ENCODE measurements at places on chromosomes 4 and X.
A peak's percentile ranks its signal among the peaks of the same experiment; 100 is the strongest.

DNA sequence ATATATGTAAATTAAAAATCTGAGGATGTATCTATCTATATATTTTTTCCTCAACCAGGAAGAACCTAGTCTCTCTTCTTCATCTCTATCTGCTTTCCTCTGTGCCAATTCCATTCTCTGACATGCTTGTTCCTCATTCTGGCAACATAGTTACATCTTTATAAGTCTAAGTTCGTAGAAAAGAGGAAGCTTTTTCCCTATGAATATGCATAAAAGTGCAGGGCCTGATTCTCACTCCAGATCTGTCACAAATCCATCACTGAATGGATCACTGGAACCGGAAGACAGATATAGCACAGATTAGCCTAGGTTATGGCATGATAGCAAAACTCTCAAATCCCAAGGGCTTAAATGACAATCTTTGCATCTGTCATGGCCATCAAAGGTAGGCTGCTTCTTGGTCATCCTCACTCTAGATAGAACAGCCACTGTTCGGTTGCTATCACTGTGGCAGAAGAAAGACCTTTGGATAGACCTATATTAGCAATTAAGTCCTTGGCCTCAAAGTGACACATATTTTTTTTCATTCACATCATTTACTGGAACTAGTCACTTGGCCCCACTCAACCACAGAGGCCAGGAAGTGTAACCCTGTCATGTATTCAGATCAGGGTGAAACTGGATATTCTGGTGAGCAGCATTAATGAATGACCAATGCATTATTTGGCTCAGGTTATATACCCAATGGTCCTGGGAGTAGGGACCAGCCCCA is 22.2 kb downstream of the DTHD1 start:
- DNase-seq: no peak

DNA sequence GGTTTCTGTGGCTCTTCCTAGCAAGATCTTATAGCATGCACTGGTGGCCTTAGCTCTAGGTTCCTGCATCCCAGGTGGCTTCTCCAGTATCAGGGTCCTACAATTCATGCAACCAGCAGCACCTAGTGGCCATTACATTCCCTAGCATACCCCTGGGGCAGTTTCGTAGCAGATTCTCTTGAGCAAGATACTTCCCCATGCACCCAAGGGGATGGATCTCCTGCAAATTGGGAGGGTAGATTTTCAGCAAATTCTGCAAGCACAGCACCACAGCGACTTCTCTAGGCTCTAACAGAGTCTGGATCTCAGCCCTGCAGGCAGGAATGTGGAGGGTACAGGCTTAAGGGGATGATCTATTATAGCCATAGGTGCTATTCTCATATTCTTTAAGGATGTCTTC is 13.1 kb upstream of the SLC9B1 start:
- DNase-seq: no peak

GRCh38 chrX:34658326-34658725 is 1.2 kb upstream of the TMEM47 start:
- no peak for DNase-seq

DNA sequence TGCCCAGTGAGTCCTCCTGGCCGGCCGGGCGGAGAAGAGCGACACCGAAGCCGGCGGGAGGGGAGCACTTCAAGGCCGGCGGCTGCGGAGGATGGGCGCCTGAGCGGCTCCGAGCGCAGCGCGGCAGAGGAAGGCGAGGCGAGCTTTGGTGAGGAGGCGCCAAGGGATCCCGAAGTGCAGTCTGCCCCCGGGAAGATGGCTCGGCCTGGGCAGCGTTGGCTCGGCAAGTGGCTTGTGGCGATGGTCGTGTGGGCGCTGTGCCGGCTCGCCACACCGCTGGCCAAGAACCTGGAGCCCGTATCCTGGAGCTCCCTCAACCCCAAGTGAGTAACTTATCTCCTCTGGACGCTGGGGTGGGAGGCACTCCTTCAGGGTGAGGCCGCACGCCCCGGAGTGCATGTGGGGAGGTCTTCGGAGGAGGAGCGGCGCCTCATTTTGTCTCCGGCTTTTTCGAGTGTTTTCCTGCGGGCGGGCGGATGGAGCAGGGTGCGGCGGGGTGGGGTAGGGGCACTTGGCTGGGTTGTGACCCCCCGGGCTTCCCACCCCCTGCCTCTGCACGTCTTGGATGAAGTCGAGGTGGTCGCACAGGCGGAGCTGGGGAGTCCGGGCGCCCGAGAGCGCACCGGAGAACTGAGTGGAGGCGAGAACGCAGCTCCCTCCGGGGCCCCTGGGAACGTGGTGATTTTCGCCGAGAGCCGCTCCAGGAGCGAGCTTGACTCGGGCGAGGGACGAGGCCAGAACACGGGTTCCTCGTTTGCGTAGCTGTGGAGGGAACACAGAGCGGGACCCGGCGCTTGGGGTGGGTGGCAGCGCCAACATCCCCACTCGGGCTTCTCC is 979 bp downstream of the EFNB1 start:
- DNase-seq: peak; percentile 12

GRCh38 chr4:171130256-171130801 is 682.9 kb upstream of the GALNTL6 start:
- no peak for DNase-seq

GRCh38 chr4:105651884-105652283 is 56.6 kb downstream of the INTS12 start:
- DNase-seq: no peak

DNA sequence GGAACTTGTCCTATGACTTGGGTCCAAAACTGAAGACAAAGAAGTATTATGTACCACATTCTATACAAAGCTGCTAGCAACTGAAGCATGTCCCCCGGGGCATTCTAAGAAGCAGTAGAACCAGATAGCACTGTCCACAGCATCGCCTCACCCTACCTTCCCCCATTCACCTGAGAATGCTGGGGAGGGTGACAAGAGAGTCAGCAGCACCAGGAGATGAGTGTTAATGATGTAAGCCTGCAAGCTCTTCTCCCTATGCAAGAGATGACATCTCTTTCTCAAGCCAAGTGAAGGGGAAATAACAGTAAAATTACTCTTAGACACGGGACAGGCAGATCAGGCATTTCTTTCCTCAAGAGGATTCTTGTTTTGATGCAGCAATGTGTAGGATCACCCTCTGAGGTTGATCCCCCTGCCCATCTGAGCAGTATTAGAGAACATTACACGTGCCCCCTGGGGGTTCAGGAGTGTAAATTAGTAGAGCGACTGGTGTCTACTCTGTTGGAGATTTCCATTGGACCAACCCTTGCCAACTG is 13.9 kb upstream of the TLR1 start:
- DNase-seq: no peak

DNA sequence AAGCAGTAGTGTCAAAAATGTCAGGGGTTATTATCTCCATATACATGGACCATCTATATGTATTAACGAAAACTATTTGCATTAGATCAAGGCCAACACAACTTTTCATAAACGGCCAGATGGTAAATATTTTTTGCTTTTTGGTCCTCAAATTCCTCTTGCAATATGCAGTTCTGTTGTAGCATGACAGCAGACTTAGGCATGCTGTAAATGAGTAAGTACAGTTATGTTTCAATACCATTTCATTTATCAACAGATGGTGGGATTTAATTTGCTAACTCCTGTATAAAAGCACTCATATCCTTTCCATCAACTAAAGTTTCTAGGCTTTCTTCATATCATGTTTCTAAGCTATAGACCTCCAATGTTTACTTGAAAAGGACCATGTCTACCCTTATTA is 208.1 kb downstream of the ANKRD50 start:
- no peak for DNase-seq

DNA sequence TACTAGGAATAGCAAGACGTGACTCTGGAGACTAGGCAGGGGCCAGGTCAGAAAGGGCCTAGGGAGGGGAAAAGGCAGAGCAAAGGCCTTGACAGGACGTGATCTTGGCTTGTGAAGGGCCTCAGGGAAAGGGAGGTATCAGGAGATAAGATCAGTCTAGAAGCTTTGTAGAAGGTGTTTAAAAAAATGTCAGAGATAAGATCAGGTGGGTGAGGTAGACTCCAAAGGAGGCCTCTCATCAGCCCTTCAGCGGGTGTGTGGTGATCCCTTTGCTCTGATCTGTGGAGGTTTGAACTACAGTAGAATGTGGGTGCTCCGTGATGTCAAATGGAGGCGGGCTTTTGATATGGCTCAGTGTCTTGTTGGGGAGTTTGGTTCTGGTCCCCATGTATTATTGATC is 78.8 kb upstream of the PRPS1 start:
- DNase-seq: no peak
